ENCODE measurements at places on chromosomes 7 and 10. TPM values are rescaled to one million over a fixed set of nuclear protein-coding genes. Genes with fewer than 3 reads are reported as not detected.
A peak's percentile ranks its signal among the peaks of the same experiment; 100 is the strongest.

DNA sequence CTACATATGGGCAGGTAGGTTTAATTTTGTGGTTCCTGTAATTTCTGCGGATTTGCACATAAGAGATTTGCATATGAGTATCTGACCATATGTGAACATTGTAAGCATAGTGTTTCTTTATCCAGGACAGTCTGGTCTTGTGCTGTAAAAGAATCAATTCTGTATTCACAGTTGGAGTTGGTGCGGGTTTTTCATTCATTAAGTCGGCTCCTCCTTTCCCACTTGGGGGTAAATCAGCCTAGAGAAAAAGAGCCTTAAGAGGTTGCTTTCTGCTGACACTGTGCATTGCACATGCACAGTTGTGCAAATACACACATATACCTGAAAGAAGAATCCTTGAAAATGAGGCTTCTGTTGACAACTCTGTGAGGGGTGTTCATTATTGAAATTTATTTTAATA lies 6.1 kb upstream of the CYP26C1 start:
- H3K4me1 ChIP-seq: no peaks in the 10 kb centered on the region
- peaks cover 4% of the 10 kb centered on the region for H3K27me3 ChIP-seq
- H3K4me3 ChIP-seq: no peak overlapping the region
- no peak overlapping the region for H3K27ac ChIP-seq
- peaks cover 16% of the 10 kb centered on the region for H3K36me3 ChIP-seq
- DNase-seq: no peak

GRCh38 chr7:113392841-113393540 lies 274.6 kb upstream of the SMIM30 start:
- no peak overlapping the region for H3K27ac ChIP-seq
- DNase-seq: no peak
- no peak overlapping the region for H3K4me3 ChIP-seq

GRCh38 chr7:26620352-26620751 lies 244.0 kb downstream of the SKAP2 start:
- no peaks in the 10 kb centered on the region for H3K27me3 ChIP-seq
- H3K4me1 ChIP-seq: no peaks in the 10 kb centered on the region
- no peak overlapping the region for H3K27ac ChIP-seq
- DNase-seq: peak; percentile 19

DNA sequence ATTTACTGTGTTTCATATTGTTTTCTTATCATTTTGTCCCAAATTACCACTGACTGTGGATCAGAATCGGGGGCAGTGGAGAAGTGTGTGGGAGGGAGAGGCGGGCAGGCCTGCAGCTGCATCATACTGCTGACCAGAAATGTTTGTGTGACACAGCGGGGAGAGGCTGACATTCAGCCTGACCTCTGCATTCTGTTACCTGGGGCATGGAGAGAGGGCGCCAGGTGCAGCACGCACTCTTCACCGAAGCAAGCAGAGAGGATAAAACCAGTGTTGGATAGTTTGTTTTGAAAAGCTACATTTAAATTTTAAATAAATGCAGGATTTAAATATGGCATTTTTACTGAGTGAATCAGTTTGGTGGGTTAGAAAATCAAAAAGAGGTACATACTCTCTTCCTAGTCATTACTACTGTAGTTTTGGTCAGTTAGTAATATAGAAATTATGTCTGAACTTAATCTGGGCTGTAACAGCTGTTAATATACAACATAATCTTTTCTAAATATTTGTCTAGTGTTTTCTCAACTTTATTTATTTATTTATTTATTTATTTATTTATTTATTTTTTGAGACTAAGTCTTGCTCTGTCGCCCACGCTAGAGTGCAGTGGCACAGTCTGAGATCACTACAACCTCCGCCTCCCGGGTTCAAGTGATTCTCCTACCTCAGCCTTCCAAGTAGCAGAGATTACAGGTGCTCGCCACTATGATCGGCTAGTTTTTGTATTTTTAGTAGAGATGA lies 8.8 kb upstream of the STMP1 start:
- peaks cover 24% of the 10 kb centered on the region for H3K36me3 ChIP-seq
- no peak overlapping the region for H3K4me3 ChIP-seq
- no peak overlapping the region for H3K27ac ChIP-seq
- H3K4me1 ChIP-seq: no peaks in the 10 kb centered on the region

GRCh38 chr10:101123085-101123814 lies 7.8 kb upstream of the TLX1 start:
- H3K4me3 ChIP-seq: peak overlapping the region; percentile 59
- DNase-seq: peak; percentile 54
- H3K27me3 ChIP-seq: peaks cover 47% of the 10 kb centered on the region
- peaks cover 13% of the 10 kb centered on the region for H3K4me1 ChIP-seq

GRCh38 chr7:122726881-122727280 lies 24.2 kb upstream of the RNF148 start:
- no peaks in the 10 kb centered on the region for H3K36me3 ChIP-seq
- H3K27me3 ChIP-seq: no peaks in the 10 kb centered on the region
- H3K4me3 ChIP-seq: no peak overlapping the region
- no peak overlapping the region for H3K27ac ChIP-seq
- no peaks in the 10 kb centered on the region for H3K4me1 ChIP-seq

DNA sequence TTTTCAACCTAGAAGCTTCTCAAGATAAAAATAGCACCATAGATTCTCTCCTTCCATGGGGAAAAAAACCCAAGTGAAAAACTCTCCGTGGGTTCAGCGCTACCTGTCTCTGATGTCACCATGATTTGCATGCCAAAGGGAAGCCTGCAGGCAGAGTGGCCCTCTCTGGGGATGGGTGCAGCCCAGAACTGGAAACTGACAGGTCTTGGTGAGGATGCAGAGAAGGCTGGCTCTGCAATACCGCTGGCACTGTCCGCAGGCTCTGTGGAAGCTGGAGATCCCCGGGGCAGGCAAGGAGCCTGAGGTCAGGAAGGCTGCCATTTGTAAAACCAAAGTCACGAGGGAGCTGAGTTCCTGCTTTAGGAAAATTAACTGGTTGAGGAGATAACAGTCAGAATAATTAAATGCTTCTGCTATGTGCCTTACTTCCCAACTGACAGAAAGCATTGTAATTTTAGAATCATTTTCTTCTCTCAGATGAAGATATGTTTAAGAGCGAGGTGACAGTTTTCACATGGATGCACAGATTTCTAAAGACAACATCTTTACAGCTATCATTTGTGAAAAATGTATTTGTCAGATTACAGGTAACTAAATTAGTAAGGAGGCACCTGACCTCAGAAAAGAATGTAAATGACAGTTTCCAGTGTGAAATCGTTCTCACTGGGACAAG lies 731.5 kb upstream of the FZD8 start:
- H3K4me1 ChIP-seq: no peaks in the 10 kb centered on the region
- H3K27ac ChIP-seq: no peak overlapping the region
- no peaks in the 10 kb centered on the region for H3K36me3 ChIP-seq
- H3K27me3 ChIP-seq: no peaks in the 10 kb centered on the region
- no peak overlapping the region for H3K4me3 ChIP-seq

DNA sequence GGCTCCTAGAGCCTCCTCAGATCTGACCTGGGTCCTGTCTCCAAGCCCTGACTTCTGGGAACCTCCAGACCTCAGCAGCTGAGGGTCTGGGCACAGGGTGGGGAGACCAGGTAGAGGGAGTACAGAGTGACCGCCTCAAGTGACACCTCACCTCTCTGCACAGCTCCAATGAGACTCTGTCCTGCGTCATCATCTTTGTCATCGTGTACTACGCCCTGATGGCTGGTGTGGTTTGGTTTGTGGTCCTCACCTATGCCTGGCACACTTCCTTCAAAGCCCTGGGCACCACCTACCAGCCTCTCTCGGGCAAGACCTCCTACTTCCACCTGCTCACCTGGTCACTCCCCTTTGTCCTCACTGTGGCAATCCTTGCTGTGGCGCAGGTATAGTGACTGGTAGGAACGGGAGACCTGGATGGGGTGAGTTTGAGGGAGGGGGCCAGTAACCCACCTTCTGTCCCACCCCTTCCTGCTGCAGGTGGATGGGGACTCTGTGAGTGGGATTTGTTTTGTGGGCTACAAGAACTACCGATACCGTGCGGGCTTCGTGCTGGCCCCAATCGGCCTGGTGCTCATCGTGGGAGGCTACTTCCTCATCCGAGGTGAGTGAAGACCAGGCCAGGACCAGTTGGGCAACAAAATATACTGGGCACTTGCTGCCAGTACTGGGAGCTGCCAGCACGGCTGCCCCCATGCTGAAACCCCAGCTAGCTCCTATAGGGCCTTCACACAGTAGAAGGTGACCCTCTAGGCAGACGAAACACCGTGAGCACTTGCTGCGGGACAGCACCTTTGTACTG lies 17.8 kb downstream of the SMO start:
- no peaks in the 10 kb centered on the region for H3K27me3 ChIP-seq
- H3K4me3 ChIP-seq: no peak overlapping the region
- no peak for DNase-seq
- H3K27ac ChIP-seq: no peak overlapping the region
- no peaks in the 10 kb centered on the region for H3K36me3 ChIP-seq

ATRNL1 gene
- polyA plus RNA-seq: 1.4 TPM
